Naive thymus-derived CD4-positive, alpha-beta T cell (primary cell): ENCODE measurements at places on chromosomes 13 and 19. TPM values are rescaled to one million over a fixed set of nuclear protein-coding genes. Genes with fewer than 3 reads are reported as not detected.
A peak's percentile ranks its signal among the peaks of the same experiment; 100 is the strongest.

The LYPD3 gene
- total RNA-seq: 1.1 and 1.3 TPM in 2 replicates

The LILRB4 gene
- 20.2 TPM for total RNA-seq

The ZNF20 gene
- 1.2 and 3.3 TPM in 2 replicates for total RNA-seq

The C13orf42 gene
- not detected for total RNA-seq

The EBI3 gene
- total RNA-seq: not detected

DNA sequence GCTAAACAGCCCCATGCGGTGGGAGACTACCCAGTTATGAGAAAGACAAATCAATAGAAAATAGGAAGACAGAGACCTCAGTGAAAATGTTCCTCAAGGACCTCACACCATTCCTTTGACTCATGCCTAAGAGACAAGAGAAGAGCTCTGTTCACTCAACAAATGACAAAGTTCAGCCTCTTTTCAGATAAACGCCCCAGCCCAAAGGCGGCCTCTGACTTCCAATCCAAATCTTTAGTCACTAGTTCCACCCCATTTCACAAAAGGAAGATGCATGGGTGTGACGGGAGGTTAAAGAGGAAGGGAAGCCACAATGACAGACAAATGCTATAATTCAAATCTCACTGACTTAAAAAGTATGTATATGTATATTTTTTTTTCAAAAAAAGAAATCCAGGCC, 8.1 kb downstream of the CARS2 start:
- no peak for DNase-seq

GRCh38 chr13:97192166-97192565, 30.0 kb upstream of the MBNL2 start:
- DNase-seq: no peak

DNA sequence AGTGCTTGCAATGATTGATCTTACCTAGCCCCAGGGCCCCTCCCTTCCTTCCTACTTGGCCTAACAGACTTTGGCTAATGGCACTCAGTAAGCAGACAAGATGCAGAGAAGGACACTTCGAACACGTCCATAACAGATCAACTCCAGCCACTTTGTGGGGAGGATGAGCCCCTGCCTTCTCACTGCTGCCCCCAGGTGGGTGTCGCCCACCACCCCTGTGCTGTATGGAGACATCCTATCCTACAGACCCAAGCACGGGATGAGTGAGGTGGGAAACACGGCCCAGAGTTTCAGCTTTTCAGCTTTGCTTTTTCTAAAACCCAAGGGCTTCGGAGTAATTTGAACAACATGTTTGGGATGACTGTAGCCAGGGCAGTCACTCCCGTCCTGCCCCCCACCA, 5.5 kb downstream of the SLC7A1 start:
- DNase-seq: no peak

GRCh38 chr19:18588611-18589379, at the start of gene REX1BD:
TSS of gene REX1BD (plus strand) at chr19:18588798. CDS start at chr19:18588802, 4 bp downstream.
- peak; percentile 89 for DNase-seq

DNA sequence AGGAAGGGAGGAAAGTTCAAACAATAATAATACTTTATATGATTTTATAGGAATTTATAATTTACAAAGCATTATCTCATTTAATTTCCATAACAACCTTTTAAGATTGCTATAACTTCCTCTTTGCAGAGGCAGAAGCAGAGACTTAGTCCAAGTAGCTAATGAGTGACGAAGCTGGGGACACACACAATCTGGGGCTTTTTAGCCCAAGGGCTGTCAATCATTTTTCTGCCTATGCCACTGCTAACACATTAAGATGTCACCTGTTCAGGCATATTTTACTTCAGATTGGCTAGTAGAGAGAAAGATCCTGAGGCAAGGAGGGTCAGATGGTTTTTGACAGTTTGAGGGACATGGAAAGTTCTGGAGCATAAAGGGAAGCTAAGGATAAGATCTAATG, 12.6 kb downstream of the SCEL start:
- DNase-seq: no peak

- no peak for DNase-seq
These were observed 59.8 kb upstream of the MED4 start for GRCh38 chr13:48154671-48155070.

GRCh38 chr19:16778796-16779411, 50.3 kb upstream of the SIN3B start:
- DNase-seq: peak; percentile 34

DNA sequence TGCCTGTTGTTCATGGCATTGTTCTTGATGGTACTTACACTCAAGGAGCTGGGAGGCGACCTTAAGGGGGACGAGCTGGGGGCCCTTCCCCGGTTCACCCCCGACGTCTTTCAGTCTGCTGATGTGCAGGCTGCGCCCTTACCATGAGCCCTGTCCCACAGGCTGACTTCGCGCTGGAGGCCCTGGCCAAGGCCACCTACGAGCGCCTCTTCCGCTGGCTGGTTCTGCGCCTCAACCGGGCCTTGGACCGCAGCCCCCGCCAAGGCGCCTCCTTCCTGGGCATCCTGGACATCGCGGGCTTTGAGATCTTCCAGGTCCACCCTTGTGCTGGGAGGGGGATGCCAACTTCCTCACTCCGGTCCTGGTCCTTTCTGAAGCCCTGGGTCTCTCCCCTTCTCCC, 45.4 kb downstream of the MYH14 start:
- DNase-seq: no peak
